ENCODE measurements at places on chromosomes 4 and X.

GRCh38 chr4:14254252-14254651, 626.7 kb upstream of the BOD1L1 start:
- DNase-seq = no peak

GRCh38 chr4:174144106-174144505, 139.4 kb downstream of the FBXO8 start:
- no peak for DNase-seq

DNA sequence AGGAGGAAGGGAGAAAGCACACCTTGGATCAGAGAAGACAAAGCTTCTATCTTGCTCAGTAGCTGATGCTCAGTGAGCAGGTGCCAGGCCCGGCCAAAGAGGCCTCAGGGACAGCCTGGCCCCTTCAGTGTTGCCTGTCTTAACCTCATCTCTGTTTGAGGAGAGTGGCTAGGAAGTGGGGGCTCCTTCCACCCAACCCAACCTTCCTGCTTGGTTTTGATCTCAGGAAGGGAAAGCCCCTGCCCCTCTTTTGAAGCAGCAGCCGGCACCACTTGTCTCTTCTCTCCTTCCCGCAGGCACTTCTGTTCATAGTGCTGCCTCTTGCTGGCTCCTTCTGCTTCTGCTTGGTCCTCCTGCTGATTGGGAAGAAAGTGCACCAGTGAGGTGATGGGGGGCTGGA, 2.4 kb upstream of the AFF2 start:
- peak; percentile 1 for DNase-seq

GRCh38 chrX:46978341-46979291, 66.4 kb downstream of the JADE3 start:
- DNase-seq = peak; percentile 67

DNA sequence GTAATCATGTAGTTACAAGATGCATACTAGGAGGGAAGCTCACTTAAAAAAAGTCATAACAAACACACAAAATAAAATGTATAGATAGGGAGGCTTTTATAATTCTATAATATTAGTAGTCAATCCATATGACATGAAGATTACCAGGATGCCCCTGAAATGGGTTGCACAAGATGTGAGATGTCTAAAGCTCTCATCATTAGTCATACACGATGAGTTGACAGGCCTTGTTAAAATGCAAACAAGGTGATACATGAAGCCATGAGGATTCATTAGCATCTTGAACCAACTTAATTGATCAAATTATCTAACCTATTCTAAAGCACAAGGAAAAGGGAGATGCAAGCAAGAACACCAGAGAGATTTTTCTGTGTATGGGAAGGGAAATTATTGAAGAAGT, 470.2 kb downstream of the IQCM start:
- DNase-seq = no peak

DNA sequence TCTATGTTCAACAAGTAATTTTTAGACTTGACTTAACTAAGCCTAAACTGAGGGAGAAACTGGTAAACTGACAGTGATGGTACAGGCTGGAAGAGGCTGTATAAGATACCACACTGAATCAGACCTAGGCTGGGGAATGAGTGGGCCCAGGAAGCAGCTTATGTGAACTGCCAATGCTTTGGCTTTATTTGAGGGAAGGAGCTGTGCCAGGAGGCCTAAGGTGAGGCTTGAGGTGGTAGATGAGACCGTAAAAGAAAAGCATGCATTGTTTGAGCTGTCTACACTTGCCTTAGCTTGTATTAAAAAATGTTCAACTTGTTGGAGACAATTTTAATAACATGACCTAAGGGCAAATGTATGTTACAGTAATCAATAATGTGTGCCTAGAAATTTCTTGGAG, 96.2 kb downstream of the RS1 start:
- no peak for DNase-seq

GRCh38 chr4:39822662-39823061, 124.7 kb downstream of the UBE2K start:
- no peak for DNase-seq

- DNase-seq = no peak
Measured at GRCh38 chr4:139553751-139554641, 2.0 kb downstream of the SETD7 start.

DNA sequence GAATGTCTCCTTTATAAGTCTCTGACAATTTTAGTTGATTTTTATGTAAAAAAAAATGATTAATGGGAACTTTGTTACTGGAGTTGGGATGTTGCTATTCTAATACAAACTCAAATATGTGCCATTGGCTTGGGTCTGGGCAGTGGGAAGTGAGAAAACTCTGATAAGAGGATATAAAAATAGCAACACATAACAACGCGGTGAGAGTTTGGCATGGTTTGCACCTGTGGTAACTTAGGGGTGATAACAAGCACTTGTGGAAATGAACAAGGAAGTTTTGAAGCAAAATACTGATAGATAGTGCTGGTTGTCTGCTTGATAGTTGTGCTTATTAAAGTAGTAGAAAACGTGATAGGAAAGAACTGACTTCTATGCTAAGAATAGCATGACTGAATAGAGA, 743.3 kb upstream of the AGA start:
- no peak for DNase-seq

- DNase-seq = no peak
Measured at GRCh38 chr4:113951263-113951662, 28.2 kb downstream of the ARSJ start.

GRCh38 chrX:23773601-23774175, 9.3 kb upstream of the SAT1 start:
- peak; percentile 75 for DNase-seq

DNA sequence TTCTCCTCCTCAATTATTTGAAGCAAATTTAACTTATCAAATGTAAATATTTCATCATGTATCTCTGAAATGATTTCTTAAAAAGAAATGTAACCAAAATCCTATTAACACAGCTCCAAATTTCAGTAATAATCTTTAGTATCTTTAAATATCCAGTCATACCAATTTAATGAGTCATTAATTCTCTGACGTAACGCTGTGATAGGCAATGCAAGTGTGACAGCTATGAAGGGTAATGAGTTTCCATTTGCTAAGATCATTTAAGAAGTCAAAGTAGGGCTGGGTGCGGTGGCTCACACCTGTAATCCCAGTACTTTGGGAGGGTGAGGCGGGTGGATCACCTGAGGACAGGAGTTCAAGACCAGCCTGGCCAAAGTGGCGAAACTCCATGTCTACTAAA, 15.6 kb downstream of the RPS3A start:
- DNase-seq = no peak

- no peak for DNase-seq
Measured at GRCh38 chrX:18898492-18898891, 85.4 kb downstream of the PHKA2 start.

DNA sequence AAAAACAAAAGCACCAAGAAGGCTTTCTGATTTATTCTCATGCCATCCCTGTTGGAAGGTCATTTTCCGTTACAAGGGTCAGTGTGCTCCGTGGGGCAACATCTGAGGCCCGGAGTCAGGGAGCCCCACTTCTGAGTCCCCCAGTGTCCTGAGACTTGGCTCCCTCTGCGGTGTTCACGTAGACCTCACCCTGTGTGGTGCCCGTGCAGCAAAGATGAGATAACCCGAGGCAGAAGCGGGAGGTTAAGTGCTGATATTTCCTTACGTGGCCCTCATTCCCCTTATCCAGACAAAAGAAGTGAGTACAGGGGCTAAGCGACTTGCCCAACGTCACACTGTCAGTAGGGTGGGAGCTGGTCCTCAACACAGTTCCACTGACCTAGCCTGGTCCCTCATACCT, 3.5 kb downstream of the JAKMIP1 start:
- no peak for DNase-seq

- no peak for DNase-seq
Measured at GRCh38 chr4:2827071-2827873, 16.4 kb upstream of the ADD1 start.

DNA sequence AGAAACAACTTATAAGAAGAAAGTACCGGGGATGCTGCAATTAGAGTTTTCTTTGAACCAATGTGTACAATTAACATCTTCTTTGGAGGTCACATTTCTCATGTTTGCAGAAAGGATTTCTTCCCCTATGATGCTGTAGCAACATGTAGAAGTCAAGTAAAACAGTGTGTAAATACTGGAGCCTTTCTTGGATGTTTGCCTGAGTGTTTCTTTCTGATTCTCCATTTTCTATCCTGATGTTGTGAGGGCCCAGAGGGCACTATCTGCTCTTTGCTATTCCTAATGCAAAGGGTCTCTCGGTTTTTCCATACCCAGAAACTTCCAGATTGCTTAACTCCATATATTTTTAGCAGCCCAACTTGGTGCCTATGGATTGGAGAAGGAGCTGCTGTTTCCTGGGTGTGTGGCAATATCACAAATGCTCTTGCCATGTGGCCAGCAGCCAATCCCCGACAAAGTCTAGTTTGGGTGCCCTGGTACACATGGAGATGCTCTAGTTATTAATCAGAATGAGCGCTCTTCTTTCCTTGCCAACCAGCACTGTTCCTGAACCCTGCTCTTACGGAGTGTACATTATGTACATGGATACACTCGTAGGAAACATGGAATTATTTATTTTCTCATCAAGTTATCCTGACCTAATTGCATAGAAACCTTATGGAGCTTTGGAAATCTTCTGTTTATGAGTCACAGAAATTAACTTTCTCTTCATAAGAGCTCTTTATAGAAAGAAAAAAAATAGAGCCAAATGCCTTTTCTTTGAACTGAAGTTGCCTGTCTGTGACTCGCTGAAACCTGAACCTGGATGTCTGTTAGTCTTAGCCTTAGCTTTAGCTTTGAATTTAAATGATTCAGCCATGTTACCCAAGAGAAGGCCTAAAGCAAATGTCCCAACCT, 67.0 kb upstream of the GPC4 start:
- no peak for DNase-seq

- DNase-seq = no peak
Measured at GRCh38 chrX:38233891-38234667, 13.4 kb upstream of the SRPX start.

GRCh38 chr4:156970501-156971164, 966 bp downstream of the PDGFC start:
- DNase-seq = no peak

DNA sequence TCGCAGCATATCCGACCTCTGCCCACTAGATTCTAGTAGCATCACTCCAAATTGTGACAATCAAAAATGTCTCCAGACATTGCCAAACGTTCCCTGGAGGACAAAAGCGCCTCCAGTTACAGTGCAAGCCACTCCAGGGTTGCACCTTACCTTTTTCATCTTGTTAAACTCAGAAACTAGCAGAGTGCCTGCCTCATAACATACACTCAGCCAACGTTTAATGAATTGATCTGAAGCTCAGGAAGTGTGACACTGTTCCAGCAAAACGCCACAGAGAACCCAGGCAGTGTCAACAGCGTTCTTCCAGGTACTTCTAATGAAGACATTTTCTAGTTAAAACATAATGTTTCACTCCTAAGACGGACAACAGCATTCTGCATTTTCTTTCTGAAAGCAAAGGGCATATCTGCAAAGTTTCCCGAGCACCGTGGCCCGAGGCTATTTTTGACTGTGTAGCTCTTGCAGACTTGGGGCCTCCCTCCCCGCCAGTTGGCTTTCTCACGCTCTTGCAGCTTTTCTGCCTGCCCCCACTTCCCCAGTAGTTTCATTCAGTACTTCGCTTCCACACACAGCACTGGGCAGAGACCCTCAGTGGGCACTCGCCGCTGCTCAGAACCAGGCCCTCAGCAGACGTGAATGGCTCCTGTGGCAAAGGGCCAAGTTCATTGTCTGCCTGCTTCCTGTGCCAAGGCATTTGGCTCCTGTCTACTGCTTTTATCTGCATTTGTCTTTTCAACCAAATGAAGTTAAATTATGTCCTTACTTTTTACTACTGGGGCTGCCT, 133.4 kb upstream of the TTC29 start:
- no peak for DNase-seq

DNA sequence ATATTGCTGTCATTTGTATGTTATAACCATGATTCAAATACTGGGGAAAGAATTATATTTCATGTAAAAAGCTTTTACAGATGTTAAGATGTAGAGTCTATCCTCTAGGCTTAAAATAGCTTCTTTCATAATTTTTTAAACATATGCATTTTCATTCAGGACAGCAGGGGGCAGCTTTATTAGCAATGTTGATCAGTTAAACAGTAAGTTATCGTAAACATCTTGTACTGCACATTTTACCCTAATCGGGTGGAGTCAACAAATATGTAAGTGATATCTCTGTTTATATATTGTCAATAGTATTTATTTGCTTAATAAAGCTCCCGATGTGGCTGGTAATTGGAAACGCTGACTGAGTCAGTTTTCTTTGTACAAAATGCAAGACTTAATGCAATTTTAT, 142.5 kb upstream of the MED14 start:
- peak; percentile 48 for DNase-seq

DNA sequence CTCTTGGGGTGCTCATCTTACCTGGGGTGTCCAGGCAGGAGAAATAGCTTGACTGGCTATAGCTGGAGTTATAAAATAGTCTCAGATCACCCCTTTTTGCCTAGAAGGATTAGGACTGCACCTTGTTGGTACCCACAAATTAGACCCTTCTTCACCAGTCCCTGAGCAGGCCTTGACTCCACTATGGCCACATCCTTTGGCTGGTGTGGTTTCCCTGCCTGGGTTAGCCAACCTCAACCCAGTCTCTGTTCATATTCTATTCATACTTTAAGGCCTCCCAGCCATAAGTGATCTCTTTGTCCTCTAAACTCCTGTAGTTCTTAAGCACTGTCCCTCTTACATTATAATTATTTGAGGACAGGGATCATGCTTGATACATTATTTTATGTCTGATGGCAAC, 69.4 kb downstream of the ARX start:
- DNase-seq = no peak

- DNase-seq = no peak
Measured at GRCh38 chr4:77605210-77605902, at the start of gene CXCL13. Gene CXCL13, plus strand, starts transcription at chr4:77605820. Its CDS starts 46 bp downstream, at chr4:77605866.

DNA sequence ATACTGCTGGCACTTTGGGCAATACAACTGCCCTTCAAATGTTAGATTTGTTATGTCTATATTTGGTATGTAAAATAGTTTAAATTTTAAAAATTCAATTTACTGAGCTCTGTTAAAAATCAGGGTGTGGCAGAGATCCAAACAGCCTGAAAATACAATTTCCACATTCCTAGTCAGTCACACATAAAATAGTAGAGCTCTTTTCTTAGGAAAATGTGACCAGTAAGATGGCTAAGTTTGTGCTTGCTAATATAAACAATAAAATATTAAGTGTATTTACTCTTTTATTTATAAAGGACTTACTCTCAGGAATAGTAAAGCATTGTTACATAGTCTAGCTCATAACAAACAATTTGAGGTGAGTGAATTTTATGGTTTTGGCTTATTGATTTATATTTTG, 200.2 kb downstream of the DKK2 start:
- DNase-seq = no peak
